ENCODE measurements at places on chromosomes 7 and 10.

DNA sequence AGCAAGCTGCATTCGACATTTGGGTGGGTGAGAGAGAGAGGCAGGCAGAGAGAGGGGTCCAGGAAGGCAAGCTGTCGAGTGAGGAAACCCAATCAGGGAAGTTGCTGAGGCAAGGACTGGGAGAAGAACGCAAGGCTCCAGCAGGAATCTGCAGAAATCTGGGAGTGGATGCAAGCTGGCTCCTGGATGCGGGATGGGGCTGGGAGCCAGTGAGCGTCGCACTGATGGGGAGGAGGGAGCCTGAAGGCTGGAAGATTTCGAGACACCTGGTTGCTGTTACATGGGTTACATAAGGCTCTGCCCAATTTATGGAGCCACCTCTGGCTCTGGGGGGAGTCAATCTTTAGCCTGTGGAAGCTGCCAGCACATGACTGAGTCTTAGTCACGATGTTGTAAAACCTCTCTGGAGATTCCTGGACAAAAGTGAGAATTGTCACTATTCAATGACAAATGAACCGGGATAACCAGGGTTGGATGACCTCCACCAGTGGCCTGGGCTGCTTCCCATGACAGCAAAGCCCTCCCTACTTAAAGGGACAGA is 51.1 kb upstream of the ADRB1 start:
- DNase-seq: no peak

GRCh38 chr7:121480566-121481335 is 84.6 kb upstream of the FAM3C start:
- no peak for DNase-seq

DNA sequence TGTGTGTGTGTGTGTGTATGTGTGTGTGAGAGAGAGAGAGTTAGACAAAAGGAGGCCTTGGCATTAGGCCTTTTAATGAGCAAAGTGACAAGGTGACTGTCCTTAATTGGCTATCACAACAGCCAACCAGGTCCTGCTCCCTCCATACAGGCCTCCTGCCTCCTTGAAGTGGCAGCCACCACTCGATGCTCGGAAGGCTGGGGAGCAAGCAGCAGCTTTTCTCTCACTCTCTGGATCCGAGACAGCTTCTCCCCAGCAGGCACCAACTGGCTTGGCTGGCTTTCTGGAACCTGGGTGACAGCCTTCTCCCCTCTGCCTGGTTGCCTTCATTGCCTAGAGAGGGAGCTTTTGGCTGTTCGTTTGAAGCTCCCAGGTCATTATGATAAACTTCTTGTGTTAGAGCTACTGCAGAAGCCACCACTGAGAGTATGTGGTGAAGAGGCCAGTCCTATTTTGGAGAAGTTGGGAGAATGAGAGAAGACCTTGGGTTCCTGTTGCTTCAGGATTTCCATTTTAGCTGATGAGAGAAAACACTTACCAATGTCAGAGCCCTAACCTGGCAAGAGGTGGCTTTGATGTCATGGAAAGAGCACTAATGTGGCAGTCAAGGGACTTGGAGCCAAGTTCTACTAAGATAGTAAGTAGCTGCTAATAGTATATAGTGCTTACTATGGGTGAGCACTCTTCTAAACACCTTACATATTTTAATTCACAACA is 37.6 kb downstream of the RPS24 start:
- DNase-seq: no peak

- no peak for DNase-seq
Measured at GRCh38 chr10:71465551-71466252, 69.0 kb downstream of the CDH23 start.

DNA sequence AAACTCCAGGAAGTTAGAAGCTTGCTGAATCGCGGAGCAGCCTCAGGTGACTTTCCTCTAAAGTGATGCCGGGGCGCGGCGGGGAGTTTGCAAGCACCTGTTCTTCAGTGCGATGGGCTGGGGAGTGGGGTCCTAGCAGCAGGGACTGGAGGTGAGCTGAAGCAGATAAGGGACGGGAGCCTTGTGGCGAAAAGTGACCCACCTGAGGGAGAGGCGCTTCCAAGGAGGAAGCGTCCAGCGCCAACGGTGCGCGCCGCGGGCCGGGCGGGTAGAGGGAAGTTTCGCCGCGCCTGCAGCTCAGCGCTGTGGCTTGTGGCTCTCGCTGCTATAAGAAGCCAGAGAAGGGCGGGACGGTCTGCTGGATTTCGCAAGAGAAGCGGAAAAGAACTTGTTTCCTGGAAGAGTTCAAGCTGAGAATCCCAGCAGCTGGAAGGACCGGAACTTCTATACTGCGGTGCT is at the start of gene STEAP4:
Gene STEAP4, minus strand, starts transcription at position 305 of the 459 bp plus-strand sequence. CDS start 22,625 bp downstream, outside the sequence.
- DNase-seq: peak; percentile 88

DNA sequence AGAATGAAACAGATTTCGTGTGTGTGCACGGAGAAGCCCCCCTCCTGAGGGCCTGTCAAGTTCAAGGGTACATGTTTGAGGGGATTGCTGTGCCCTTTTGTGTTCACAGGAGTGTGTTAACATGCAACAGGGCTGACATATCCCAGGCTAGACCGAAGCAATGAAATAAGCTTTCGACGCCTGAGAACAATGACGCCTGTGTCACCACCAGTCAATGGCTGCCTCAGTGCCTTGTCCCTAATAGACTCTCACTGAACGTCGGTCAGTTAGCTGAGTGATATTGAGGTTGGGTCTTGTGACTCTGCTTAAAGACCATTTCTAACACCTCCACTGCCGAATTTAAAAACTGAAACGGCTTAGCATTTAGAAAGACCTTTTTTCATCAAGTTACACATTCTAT is 175.2 kb upstream of the TCF7L2 start:
- DNase-seq: no peak

- no peak for DNase-seq
Measured at GRCh38 chr7:82740246-82740848, 296.8 kb upstream of the CACNA2D1 start.

- no peak for DNase-seq
Measured at GRCh38 chr7:125085084-125085483, 155.5 kb upstream of the POT1 start.

DNA sequence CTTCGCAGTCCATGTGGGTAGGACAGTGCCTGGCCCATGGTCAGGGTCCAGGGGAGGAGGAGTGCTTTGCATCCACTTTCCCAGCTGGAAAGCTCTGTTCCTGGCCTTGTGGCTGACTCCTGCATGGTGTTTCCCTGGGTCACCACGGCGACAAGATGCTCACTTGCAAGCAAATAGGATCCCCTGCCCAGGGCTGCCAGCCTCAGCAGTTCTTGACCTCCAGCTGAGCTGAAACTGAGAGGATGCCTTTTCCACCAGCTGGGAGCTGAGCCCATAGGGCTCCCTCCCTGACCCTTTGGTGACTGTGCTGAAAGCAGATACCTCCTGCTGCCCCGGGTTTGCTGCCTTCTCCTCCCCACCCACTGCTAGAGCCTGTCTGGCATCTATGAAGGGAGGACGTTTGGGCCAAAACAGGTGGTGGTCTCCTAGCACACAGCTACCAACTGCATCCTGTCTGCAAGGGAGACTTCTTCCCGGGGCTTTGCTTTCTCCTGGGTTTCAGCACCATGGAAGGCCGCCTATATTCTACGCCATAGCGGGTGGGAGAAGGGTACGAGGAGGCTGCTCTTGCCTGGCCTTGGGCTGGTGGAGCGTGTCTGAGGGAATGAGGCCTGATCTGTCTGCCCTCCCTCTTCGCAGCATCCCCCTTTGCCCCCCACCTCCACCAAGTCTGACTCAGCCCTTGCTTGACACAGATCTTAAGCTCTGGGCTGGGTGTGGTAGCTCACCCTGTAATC is 34.4 kb downstream of the UBTD1 start:
- no peak for DNase-seq

DNA sequence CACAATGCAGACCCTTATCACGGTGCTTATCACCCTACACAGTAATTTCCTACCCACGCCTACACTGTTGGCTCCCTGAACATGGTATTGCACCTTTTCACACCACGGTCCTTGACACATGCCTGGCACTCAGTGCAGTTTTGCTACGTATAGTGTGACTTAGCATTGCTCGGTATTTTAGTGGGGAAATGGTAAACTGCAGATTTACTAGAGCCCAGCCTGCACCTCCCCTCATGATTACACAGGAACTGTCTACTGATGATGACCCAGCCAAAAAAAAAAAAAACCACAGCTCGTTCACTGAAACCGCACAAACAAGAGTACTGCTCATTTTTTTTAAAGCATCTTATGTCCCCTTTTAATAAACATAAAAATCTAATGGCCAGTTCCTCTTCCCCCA is 124.2 kb upstream of the ZNF746 start:
- no peak for DNase-seq

DNA sequence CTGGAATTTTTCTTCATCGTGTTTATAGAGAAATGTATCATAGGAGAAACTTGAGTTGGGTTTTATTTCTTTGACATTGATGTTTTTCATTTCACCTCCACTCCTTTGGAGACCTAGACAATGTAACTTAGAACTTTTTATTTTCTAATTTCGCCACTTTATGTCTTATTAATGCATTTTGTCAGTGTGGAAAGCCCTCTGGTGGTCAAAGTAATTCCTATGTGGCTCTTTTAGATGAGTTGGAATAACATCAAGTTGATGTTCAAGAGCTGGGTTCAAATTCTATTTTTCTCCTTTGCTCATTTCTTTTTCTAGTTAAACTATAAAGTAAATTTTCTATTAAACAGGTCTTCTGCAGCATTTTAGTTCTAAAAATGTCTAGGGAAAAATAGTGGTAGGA is 478.6 kb downstream of the LRMDA start:
- no peak for DNase-seq

GRCh38 chr7:115435178-115435577 is 513.3 kb downstream of the MDFIC start:
- DNase-seq: no peak

- DNase-seq: no peak
Measured at GRCh38 chr10:98795467-98795866, 348.7 kb upstream of the HPS1 start.

- DNase-seq: no peak
Measured at GRCh38 chr7:66313886-66314568, 108.9 kb downstream of the TPST1 start.

GRCh38 chr10:3652886-3653285 is 132.1 kb downstream of the KLF6 start:
- DNase-seq: no peak

DNA sequence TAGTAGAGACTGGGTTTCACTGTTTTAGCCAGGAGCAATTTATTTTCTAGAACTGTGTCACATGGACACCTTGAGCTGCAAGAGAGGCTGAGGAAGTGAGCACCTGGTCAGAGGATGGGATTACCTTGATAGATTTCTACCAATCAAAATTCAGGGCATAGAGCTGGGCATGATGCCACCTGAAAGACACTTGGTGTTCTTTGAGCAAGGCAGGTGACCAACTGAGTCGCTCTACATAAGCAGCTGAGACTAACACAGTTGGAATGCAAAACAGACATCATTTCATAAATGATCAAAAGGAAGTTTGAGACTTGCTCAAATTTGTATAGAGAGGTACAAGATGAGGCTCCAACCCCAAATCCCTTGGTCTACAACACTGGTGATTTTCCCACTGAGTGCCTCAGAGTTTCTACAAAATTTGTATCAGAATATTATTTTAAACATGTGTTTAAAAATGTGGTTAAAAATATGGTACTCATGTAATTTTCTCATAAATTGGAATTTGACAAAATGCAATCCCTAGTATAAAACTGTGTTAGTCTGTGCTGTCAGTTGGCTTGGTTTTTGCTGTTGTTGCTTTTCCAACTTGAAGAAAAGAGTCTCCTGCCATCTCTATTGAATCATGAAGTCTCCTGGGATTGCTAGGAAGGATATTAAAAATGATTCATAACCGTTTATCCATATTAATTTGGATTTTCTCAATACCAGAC is 156.4 kb upstream of the MDFIC start:
- DNase-seq: no peak

DNA sequence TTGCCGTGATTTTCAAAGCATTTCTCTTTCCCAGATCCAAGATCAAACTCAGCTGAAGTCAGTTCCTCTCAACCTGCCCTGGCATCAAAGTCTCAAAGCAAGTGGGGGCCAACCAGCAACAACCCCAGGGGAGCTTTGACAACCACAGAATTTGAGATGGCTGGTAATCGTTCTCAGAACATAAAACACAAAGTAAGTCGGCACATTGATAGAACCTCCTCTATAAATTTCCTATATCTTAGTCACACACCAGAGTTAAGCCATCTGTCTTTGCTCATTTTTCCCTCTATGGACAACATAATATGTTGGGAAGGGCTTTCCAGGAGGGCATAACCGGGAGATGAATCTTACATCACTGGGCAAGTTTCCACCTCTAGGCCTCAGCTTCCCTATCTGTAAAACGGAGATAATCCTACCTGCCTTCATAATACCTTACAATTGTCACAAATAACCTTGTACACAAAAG is 1.2 kb upstream of the DNAJC9 start:
- no peak for DNase-seq

GRCh38 chr10:27638071-27638750 is 107.4 kb downstream of the MKX start:
- DNase-seq: no peak

GRCh38 chr7:40165216-40165615 is 30.4 kb downstream of the SUGCT start:
- no peak for DNase-seq

DNA sequence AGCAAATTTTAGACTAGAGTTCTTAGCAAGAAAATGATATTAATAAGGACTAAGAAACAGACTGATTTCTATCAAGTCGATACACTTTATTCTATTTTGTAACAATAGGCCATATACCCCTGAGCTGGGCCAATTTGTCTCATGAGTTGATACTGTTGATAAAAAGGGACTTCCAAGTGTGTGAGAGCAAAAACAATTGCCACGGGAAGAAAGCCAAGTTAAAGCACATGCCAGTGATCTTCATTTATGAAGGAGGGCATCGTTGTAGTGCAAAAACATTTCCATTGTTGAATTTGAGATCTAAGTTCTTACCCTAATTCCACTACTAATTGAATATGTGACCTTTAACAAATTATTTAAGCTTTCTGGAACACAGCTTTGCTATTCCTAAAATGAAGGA is 119.9 kb downstream of the CNOT4 start:
- DNase-seq: no peak

DNA sequence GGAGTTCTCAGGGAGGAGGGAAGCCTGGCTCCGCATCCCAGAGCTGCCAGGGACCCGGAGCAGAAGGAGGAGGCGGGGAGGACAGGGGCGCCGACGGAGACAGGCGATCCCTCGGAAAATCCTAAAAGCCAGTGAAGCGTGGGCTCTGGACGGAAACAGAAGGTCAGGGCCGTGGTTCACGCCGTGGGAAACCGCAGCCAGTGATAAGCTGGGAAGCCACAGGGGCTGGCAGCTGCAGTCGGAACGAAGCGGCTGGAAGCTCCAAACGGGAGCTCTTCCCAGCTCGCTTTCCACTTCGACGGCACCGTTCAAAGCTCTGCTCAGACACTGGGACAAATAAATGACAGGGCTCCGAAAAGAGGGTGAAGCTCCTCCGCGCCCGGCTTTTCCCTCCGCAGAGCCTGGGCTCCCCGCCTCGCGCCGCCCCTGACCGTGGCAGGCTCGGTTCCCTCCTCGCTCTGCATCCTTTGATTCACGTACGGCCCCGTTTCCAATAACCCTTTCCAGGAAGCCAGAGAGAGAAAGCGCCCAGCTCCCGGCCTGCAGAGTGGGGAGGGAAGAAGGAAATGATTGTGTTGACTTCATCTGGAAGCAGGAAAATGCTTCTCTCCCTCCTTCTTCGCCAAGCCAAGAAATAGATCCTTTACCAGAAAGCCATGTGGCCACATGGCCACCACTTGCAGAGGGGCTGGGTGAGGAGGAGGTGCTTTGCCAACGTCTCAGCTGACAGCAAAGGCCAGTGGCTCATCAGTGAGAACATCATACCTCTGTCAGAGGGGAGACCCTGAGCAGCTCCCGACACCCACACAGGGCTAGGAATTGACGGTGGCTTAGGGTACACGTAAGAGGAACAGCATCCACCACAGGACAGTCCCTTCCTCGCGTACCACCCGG is 57.4 kb downstream of the ADRB1 start:
- peak; percentile 55 for DNase-seq

- DNase-seq: no peak
Measured at GRCh38 chr10:35006836-35007235, 83.3 kb downstream of the CUL2 start.

Measured in aorta (tissue), 5 donors.